ENCODE measurements at places on chromosomes 2 and 18. TPM values are rescaled to one million over a fixed set of nuclear protein-coding genes. Genes with fewer than 3 reads are reported as not detected.

The SERPINB13 gene
- not detected for polyA plus RNA-seq

The FARP2 gene
- polyA plus RNA-seq, result 20.3 TPM

The MARS2 gene
- polyA plus RNA-seq, result 3.2 TPM

The ARHGAP28 gene
- polyA plus RNA-seq, result 4.6 TPM

The TGFA gene
- 8.3 TPM for polyA plus RNA-seq

The ITSN2 gene
- polyA plus RNA-seq, result 20.1 TPM

The SFXN5 gene
- polyA plus RNA-seq, result 35.9 TPM

The FRZB gene
- 21.3 TPM for polyA plus RNA-seq

The GPR39 gene
- polyA plus RNA-seq, result 4.9 TPM

The MROH2A gene
- polyA plus RNA-seq, result 1.8 TPM

The SPATA3 gene
- not detected for polyA plus RNA-seq

The LHCGR gene
- not detected for polyA plus RNA-seq

The NCKAP5 gene
- 1.8 TPM for polyA plus RNA-seq

The SERPINB4 gene
- polyA plus RNA-seq, result not detected

The BMP10 gene
- not detected for polyA plus RNA-seq

The RAB6C gene
- 0.17 TPM for polyA plus RNA-seq

The ERBB4 gene
- 3.9 TPM for polyA plus RNA-seq

The GLI2 gene
- 0.32 TPM for polyA plus RNA-seq

The TUBA4B gene
- 15.4 TPM for polyA plus RNA-seq

The GPN1 gene
- 31.6 TPM for polyA plus RNA-seq

The PAX8 gene
- 199 TPM for polyA plus RNA-seq
